ENCODE measurements at places on chromosomes 11 and 22.
A peak's percentile ranks its signal among the peaks of the same experiment; 100 is the strongest.

DNA sequence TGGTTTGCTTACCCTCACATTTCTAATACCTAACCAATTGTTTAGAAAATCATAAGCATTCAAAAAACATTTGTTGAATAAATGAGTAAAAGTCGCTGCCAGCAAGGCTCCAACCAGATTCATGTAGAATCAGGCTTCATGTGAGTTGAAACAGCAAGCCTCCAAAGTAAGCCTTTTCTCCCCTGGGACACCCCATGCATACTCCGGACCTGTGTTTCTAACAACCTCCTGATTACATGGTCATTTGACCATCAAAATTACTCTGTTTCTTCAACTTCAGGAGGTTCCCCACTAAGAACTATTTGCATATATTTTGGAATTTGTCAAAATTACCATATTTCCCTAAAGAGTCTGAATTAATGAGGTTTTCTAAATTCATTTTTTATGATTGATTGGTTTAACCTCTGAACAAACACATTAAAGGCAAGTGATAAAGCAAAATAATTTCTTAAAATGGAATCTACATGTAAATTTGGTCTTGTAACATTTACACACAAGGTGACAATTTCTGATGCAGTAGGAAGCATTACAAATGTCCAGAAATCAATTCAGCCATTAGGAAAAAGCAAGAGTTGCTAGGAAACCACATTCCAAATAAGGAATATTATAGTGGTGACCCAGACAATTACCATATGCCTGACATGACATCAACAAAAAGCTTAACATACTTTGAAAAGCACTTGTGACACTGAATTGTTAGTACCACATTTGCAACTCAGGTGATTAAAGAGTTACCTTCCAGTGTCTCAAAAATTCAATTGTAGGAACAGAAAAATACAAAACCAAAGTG lies 252.6 kb downstream of the GUCY1A2 start:
- DNase-seq, result no peak

DNA sequence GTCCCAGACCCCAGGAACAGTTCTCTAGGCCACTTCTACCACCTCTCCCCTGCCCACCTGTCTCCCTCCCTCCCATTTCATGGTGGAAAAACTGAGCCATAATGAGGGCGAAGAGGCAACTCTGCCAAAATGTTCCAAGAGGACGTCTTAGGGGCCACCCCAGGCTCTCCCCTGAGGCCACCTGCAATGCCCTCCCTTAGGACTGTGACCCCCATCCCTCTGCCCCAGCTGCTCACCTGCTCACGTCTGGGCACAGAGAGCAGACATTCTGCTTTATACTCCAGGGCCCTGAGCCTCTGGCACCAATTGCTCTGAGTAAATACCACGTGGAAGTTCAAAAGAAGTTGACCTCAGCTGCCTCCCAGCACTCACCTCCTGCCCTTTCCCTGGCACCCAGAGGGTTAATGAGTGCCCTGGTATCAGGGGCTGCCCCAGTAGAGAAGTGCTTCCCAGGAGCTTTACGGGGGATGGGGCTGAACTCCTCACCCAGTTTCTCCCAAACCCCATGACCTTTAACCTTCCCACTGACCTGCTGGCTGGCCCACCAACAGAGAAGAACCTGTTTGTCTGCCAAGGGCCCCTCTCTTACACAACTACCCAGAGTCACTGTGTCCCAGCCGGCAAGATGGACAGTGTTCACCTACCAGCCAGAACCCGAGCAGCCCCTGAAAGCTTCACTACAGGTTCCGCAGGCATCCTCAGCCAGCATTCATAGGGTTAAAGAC lies 627 bp upstream of the APOA5 start:
- no peak for DNase-seq

- DNase-seq, result no peak
These were observed 390.1 kb downstream of the CTTN start for GRCh38 chr11:70788248-70789022.

- DNase-seq, result no peak
These were observed 243.5 kb downstream of the ETS1 start for GRCh38 chr11:128343870-128344269.

DNA sequence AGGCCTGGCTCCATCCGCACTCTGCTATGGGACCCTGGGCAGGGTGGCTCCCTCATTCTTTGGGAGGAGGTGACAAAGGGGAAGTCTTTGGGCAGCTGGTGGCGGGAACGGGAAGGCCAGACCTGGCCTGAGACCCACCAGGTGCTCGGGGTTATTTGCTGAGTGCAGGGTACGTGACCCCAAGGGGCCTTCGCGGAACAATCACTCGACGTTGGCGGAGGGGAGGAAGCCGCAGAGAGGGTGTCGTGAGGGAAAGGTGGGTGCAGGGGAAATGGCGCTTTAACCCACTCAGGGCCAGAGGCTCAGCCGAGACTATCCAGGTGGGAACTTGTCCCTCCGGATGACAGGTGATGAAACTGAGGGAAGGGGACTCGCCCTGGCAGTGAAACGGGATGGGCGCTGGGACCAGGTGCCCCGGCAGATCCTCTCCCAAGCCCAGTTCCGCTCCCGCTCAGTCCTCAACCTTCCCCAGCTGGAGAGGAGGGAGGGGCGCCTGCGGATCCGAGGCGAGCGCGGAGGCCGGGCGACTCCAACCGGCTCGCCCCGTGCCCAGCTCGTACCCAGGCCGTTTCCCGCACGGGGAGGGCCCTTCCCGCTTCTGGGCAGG lies 911 bp downstream of the A4GALT start:
- no peak for DNase-seq

DNA sequence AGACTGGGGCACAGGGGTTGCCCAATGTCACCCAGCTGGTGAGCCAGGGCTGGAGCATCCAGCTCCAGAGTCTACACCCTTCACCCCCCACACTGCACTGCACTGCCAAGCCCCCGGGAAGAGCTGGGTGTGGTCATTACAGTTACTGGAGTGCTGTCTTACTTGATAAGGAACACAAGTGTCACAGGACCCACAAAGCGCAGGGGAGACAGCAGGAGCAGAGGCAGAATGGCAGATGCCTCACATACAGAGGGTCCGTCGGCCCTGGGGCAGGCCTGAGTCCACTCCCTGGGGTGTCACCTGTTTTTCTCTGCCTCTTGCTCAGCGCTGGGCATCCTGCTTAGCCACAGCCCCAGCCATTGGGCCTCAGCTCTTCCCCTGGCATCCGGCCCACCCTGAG lies 7.7 kb downstream of the IL2RB start:
- DNase-seq, result no peak

GRCh38 chr11:62792202-62792575 lies 383 bp upstream of the TMEM223 start:
- DNase-seq, result no peak

DNA sequence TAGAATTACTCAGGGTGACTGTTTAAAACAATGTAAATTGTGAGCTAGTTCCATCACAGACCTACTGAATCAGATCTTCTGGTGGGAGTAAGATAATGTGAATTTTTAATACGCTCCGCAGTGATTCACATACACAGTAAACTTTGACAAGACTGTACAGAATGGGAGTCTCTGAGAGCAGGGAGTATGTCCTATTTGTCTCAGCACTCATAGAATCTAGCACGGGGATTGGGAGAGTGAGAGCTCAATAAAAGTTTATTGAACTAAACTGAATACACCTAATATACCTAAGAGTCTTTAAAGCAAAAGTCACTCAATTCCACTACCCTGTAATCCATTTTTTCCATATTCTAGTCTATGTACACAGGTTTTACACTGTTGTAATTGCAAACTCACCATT lies 11.2 kb upstream of the GAB2 start:
- DNase-seq, result no peak

GRCh38 chr22:35952576-35952975 lies 76.0 kb downstream of the RBFOX2 start:
- no peak for DNase-seq

DNA sequence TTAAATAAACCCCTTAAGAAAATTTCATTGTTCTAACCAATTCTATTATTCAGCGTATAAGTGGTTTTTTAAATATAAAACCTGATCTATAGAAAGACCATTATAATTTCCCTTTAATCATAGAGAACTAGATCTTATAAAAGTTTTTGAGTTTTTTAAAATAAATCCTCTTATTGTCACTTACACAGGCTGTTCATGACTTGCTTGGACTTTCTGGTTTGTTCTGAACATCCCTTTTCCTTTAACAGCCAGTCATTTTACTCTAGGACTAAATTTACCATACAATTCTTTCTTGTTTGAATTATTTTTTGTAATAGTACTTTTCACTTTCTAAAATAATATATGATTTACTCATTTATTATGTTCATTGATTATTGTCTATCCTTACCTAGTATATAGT lies 4.7 kb downstream of the NXPE2 start:
- DNase-seq, result no peak

DNA sequence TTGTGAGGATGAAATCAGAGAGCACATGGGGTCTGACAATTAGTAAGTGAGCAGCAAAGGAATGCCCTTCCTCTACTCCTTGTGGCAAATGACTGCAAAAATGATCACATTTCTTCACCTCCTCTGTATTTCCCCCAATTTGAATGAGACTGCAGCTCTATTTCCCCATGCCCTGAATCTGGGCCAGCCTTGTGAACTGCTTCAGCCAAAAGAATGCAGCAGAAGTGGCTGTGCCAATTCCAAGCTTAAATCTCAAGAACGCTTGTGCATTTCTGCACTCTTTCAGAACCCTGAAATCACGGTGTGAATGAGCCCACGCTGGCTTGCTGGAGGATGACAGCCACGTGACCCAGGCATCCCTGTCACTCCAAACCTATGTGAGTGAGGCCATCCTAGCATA lies 9.9 kb downstream of the SLC43A3 start:
- DNase-seq, result no peak

- peak; percentile 6 for DNase-seq
These were observed 57.3 kb downstream of the PPP6R2 start for GRCh38 chr22:50400406-50400805.

- no peak for DNase-seq
These were observed 301.2 kb downstream of the AASDHPPT start for GRCh38 chr11:106378513-106379179.

DNA sequence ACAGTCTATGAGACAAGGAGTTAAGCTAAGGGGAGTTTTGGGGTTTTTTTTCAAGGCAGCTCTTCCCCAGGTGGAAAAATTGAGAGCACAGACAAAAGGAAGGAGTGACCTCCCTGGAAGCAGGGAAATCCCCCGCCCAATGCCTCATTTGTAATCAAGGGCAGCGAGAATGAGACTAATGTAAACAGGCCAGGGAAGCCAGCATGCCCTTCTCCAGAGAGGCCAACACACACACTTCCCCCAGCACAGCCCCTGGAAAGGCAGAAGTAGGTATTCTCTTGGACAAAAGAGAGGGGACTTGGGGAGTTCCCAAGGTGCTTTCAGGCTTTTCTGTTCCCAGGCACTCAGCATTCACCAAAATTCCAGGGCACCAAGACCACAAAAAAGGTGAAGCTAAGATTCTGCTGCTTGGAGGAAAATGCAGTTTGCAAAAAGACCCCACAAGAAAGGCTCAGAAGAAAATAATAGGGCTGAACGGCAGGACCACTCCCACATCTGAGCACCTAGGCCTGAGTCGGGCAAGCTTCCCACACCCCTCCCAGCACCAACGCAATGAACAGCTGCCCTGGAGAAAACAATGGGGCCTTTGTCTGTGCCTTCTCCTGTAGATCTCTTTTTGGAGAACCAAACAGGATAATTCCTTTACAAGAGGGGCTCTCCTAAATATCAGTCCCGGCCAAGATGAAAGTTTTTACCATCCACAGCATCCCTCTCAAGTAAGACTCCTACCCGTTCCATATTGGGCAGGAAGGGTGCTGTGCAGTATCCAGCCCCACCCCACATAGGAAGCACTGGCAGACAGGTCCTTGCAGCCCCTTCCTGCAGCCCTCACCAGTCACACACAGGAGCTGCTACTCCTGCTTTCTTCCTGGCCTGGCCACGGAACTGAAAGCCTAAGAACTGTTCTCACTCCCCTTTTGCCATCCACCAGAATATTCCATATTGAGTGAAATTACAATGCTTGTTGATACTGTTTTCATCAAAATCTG lies 70.7 kb upstream of the AKIP1 start:
- DNase-seq, result no peak

DNA sequence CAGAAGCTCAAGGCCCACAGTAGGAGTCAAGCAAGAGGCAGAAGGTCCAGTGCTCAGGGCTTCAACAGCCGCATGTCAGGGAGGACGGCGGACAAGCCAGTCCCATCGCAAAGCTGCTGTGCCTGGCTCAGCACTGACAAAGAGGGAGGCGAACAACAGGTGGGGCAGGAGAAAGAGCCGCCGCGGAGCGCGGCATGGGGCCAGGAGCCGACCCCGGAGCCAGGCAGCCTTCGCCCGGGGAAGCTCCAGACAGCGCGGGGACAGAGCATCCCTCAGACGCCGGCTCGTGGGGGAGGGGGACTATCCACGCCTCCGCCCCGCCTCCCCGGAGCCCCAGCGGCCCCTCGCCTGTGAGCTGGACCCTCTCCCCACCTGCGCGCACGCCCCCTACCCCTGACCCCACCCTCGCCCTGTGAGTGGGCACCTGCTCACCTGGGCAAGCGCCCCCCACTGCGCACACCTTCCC lies 369 bp downstream of the DHCR7 start:
- DNase-seq, result no peak

- DNase-seq, result no peak
These were observed 201.5 kb downstream of the SOX6 start for GRCh38 chr11:16154715-16155396.

DNA sequence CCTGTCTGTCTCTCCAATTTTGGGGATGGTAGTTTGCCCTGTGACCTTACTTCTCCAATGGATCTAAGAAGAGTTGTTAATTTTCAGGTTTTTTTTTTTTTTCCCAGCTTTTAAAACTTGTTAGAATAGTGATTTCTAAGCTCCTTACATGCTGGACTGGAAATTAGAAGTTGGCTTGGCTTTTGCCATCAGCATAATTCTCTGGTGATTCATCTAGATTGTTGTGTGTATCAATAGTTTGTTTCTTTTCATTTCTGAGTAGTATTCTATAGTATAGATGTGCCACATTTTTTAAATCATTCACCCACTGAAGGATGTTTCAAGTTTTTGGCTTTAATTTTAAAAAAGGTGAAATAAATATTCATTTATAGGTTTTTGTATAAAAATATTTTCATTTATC lies 51.4 kb downstream of the ADAMTS15 start:
- no peak for DNase-seq

- no peak for DNase-seq
These were observed 41.8 kb upstream of the ZBTB16 start for GRCh38 chr11:114017723-114018122.

- no peak for DNase-seq
These were observed 4.3 kb upstream of the SBF2 start for GRCh38 chr11:10298342-10298741.

DNA sequence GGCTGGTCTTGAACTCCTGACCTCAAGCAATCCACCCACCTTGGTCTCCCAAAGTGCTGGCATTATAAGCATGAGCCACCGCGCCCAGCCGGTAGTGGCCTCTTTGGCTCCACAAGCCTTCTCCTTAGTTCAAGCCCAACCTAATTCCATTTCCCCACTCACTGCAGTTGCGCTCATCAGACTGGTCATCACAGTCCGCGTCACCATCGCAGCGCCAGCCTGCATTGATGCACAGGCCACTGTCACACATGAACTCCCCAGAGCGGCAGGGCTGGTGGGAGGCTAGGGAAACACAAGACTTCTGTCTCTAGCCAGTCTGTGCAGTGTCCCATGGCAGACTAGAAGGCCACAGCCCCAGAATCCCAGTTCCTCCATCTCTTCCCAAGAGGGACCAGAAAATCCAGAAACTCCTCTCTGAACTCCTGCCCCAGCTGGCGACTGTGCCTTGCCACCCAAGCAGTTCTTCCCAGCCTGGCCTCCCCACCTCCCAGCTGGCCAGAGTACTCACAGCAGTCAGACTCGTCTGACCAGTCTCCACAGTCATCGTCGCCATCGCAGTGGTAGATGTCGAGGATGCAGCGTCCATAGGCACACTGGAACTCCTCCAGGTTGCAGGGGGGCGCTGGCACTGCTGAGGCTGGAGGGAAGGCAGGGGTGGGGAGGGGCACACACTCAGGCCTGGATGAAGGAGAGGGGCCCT lies 19.8 kb downstream of the LRP4 start:
- no peak for DNase-seq

- DNase-seq, result peak; percentile 66
These were observed at the start of gene DENND6B for GRCh38 chr22:50326956-50327710. TSS of gene DENND6B (minus strand) at chr22:50327012. CDS start at chr22:50326988, 24 bp downstream.

Measured in KG1 (cell line).